Stimulated activated effector memory CD8-positive, alpha-beta T cell treated with anti-CD3 and anti-CD28 coated beads, Interleukin-12 subunit alpha, Interleukin-12 subunit beta, amount 100 ng/mL, for 72 hours (primary cell): ENCODE measurements at places on chromosomes 1 and 21.

DNA sequence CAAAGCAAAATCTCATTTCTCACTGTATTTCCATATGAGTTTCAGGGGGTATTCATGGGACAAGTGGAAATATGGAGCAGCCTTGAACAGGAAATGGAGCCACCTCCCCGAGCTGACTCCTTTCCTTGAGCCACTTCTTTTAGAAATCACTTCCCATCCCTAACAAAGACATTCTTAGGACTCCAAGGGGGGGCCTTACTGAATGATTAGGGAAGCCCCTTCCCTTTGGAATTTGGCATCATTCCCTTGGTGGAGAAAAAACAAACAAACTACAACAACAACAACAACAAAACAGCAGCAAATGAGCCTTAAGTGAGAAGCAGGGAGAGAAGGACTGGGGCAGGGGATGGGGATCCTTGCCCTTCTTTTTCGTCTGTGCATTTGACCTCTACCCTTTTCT, 278.3 kb downstream of the ZNF648 start:
- no peak for DNase-seq

DNA sequence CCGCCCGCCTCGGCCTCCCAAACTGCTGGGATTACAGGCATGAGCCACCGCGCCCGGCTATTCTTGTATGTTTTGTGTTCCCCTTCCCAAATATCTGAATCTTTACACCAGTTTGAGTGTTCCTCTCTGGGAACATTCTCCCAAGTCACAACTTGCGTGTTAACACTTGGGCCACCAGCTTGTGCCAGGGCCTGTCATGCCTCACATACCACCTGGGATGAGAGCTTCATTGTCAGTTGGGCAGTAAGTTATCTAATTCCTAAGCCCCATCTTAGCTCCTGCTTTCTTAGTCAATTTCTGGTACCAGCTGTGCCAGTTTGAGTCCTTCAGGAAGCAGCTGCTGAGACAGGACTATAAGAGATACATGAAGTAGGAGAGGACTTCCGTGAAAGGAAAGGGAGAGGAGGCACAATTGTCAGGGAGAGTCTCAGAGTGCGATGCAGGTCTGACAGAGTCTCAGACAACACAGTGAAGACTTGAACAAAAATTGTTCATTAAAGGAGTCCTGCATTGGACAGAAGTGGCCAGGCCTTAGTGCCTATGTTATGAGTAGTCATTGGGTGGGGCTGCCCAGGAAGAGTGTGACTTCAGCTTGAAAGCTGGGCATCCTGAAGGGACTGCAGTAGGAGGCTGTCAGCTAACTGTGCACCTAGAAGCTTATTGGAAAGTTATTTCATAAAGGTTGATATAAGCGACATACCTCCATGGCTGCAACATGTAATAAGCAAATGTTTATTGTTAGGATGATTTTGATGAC, 17.3 kb downstream of the ZFYVE9 start:
- DNase-seq = no peak

DNA sequence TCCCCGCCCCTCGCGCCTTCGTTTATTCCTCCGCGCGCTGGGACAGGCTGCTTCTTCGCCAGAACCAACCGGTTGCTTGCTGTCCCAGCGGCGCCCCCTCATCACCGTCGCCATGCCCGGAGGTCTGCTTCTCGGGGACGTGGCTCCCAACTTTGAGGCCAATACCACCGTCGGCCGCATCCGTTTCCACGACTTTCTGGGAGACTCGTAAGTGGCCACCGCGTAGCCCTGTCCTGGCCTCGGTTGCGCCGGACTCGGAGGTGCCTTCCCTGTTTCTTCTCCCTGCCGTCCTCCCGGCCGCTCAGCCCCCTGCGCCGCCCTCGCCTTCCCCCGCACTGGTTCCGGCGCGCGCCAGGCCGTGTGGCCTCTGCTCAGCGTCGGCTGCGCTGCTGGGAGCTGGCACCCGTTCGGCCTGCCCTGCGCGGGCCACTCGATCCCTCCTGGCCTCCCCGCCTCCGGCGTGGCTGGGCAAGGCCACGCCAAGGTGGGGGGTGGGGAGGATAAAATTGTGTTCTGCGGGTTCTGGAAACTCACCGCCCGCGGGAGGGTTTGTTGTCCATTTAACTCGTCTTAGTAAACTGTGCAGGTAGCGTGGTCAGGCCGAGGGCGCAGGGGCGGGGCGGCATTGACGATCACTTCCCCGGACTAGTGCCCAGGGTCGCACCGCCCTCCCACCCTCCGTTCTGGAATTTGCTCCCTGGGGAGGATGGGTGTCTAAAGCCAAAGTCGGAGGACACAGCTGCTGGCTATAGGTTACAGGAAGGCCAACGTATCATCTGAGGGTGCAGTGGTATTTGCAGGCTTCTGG, at the start of gene PRDX6:
TSS of gene PRDX6 (plus strand) at position 50 of the 808 bp plus-strand sequence. CDS start at position 113, 63 bp downstream.
- DNase-seq = no peak

- no peak for DNase-seq
These were observed 390.1 kb upstream of the ST6GALNAC5 start for GRCh38 chr1:76477156-76477555.

DNA sequence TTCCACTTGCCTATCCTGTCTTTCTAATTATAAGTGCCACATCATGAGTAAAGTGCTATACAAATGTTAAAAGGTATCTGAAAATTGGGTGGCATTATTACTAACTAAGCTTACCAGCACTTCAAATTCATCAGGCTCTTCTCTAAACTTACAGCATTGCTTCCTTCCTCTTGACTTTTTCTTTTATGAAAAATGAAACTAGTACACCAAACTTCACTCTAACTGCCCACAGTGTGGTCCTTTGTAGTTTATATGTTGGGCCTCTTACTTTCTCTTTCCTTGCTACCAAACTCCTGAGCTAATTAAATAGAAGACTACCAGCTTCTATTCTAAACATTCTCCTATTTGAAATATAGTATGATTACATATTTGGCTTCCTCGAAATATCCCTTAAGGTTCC, 81.8 kb downstream of the NOTCH2 start:
- no peak for DNase-seq

DNA sequence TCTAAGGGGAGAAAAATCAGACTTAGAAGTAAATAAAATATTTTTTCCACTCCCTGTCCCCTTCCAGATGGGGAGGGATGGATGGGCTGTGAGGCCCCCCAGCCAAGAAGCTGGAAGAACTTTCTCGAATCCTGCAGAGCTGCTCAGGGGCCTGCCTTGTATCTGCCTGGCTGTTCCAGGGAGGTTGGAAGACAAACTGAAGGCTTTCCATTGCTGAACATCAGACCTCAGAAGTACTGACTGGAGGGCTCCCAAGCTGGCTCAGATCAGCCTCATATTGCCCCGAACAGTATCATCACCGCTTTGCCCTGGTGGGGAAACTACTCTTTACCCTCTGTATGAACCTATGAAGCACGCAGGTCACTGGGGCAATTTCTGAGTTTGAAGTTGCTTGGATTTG, 12.4 kb upstream of the F3 start:
- DNase-seq = no peak

GRCh38 chr1:36133484-36133883, 8.5 kb upstream of the COL8A2 start:
- no peak for DNase-seq

DNA sequence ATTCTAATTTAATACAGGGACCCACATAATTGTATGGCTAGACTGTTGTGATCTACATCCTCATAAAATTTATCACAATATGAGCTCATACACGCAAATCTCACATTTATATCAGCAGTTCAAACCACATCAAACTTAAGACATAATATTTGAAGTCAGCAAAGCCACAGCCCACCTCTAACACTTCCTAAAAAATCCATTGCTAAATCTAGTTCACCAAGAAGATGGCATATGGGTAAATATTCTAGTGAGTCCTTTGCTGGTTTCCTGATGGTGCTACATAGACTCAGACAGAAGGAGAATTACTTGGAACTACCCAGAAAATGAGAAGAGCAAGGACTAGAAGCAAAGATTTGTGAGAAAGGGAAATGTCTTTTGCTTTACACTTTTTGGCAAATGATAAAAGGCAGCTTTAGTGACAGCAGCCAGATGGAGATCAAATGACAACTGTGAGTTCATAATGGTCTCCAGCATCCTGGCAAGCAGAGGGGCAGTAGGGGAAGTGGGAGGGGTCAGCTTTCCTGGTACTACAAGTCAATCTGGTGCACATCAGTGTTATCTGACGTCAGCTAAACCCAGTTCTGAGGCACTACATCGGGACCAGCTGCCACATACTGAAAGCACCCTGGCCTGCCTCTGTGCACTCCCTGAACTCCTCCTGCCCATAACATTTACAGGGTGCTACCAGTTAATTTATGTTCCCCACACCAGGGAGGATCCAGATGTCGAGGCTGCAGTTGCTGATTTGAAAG, 10.6 kb upstream of the GADD45A start:
- DNase-seq = peak; percentile 62

GRCh38 chr1:80933346-80933745, 867.4 kb upstream of the ADGRL2 start:
- DNase-seq = no peak

- no peak for DNase-seq
These were observed 44.9 kb upstream of the EFHD2 start for GRCh38 chr1:15364740-15365139.

DNA sequence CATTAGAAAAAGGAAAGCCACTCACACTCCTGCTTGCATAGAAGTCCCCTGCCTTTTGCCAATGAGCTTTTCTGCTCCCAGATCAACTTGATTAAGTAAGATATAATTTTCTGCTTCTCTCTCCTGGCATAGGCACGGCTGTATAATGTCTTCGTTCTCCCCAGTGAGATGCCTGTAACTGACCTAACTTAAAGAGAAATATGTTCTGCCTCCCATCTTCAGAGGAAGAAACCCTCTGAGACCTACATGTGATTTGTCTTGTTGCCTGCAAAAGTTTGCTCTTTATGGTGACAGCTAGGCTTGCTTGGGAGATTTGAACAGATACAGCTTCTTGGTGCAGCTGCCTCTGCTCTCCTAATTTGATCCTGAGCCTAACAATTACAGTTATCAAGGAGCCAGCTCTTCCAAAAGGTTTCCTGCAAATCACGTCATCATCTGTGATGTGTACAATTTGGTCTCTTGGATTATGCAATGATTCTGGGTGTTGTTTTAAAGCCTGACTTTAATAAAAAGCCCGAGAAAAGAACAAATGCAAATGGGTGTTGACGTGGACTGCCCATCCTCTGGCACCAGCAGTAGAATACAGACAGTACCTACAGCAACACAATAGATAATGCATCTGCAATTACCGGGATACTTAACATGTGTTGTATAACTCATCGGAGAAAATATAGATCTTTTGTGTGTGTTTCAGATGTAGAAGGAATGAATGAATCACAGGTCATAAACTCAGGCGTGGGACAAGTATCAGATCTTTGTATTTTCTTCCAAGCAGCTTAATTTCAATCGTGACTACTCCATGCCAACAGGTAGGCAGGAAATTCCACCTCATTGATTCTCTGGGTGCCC, 76.2 kb upstream of the KAZN start:
- DNase-seq = no peak

GRCh38 chr1:160623862-160624261, 23.0 kb downstream of the SLAMF1 start:
- no peak for DNase-seq

DNA sequence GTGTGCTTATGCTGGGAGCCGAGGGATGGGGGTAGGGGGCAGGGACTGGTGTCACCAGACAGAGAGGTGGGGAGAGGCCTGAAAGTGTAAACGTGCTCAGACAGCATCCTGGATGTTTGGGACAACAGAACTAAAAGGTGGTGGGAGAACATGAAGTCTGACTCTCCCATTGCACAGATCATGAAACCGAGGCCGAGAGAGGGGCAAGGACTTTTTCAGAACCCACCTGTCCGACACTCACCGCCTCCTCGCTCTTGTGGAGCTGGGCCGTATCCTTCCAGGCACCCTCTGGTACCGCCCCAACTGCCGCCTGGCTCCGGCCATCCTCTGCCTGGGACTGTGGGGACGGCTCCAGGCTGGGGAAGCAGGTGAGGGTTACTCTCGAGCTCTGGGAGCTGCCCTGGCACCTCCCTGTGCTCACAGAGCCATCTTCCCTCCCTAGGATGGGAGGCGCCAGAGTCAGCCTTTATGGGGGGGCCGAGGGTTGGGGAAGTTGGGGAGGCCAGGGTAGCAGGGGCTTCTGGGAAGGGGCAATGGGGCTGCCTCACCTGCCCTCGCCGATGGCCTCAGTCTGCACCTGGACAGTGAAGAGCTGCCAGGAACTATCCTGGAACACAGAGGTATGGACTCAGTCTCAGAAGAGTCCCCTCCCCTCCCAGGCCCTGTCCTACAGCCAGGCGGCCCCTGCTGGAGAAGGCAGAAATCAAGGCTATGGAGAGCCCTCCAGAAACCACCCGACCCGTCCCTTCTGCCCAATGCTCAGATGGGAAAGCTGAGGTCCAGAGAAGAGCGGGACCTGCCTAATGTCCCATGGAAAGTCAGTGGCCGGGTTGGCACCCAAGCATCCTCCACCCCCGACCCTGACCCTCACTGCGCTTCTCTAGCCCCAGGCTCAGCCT, 7.0 kb downstream of the ATP13A2 start:
- no peak for DNase-seq
